Left cardiac atrium (tissue), 4 donors: ENCODE measurements at places on chromosomes 7 and 10. TPM values are rescaled to one million over a fixed set of nuclear protein-coding genes. Genes with fewer than 3 reads are reported as not detected.

Gene GPR158
- total RNA-seq: not detected

Gene ABI1
- 24.9 TPM for total RNA-seq

Gene MCU
- 21.1 TPM for total RNA-seq

Gene GPC2
- 0.85 TPM for total RNA-seq

DNA sequence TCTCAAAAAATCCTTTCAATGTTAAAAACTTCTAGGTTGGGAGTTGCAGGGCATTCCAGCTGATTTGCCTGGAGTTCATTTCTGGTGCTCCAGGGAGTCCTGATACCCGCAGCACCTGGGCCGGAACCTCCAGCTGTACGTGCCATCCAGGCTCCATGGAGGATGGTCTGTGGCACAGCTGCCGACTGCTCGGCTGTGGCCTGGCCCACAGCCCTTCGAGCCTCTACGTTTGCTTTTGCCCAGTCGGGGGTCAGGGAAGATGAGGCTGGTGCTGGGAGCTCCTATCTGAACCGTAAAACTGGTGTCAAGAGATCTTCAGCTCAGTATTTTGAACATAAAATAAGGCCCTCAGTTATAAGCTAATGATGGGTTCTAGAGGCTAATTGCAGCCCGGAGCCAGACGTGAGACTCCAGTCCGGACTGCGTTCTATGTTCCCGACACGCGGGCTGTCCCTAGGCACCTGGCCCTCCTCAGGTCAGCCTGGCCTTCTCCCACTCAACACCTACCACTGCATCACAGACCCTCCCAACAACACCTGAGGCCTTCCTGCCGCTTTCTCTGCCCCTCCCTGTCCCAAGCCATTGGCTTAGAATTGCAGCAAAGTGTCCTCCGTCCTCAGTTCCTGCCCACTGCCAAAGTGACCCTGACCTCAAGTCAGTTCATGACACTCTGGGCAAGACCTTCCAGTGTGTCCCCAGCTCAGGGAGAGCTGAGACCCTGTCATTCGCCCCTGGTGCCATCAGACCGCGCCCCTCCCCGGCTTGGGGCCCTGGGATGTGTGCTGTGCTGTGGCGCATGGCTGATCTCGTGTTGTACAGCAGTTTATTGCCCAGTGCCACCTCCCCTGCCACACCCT lies 64.2 kb upstream of the DNAJB6 start:
- no peak for DNase-seq

DNA sequence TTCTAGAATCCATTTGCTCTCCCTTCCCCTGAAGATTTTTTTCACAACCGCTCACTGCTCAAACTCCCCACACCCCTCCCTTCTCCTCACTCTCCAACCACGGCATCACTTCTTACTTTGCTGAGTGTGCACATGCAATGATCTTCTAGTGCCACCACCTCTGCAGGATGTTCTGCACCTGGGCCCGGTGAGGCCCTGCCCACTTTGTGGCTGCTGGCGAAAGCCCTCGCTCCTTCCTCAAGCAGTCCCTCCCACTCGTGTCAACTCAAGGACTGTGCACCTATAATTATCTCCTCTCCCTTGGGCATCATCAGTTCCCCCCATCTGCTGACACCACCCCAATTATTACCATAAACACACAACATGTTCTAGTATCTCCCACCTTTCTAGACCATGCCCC lies 91.0 kb upstream of the LANCL2 start:
- no peak for DNase-seq

GRCh38 chr10:132421847-132422751 lies 25.1 kb downstream of the PWWP2B start:
- no peak for DNase-seq

DNA sequence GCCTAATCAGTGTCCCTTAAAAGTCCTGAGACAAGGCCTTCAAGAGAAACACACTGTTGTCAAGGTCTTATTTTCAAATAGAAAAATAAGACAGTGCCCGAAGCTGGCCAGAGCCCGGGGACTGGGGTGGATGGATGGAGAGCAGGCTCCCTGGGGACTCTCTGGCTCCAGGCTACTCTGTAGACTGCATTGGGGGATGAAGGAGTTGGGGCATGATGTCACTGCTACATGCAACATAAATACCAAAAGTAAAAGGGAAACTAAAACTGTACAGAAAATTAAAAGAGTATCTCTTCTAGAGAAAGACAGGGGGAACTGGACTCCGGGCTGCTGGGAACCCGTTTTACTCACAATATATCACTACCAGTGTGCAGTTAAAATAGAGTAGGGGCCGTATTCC lies 629.8 kb downstream of the KCNMA1 start:
- no peak for DNase-seq

- peak; percentile 75 for DNase-seq
Measured at GRCh38 chr10:12710594-12711349, 290.7 kb downstream of the CCDC3 start.

GRCh38 chr10:103621783-103622125 lies 128.2 kb downstream of the NEURL1 start:
- DNase-seq: no peak

GRCh38 chr10:126314863-126315493 lies 73.3 kb downstream of the ADAM12 start:
- no peak for DNase-seq
